Hematopoietic multipotent progenitor cell treated with erythropoietin and hydrocortisone succinate and interleukin-3 and kit ligand, for 15 days (in vitro differentiated cells): ENCODE measurements at places on chromosomes 2 and 18.
A peak's percentile ranks its signal among the peaks of the same experiment; 100 is the strongest.

GRCh38 chr2:231361701-231362554 lies 33.6 kb upstream of the B3GNT7 start:
- peak; percentile 49 for DNase-seq

DNA sequence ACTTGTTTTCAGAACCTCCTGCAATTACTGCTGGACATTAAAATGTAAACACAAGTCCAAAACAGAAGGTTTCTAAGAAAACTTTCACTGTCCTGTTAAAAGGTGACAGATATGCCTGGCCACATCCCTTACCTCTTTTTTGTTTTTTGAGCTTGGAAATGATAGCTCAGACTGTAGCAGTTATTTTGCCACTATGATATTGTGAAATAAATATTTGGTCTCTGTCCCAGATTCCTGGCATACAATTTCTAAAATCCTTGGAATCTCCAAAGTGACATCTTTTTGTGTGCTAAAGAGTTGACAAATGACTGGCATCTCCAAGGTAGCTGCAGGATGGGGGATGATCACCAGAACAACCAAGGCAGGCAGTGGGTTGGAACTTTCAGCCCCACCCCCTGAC lies 16.8 kb downstream of the TPGS2 start:
- no peak for DNase-seq

DNA sequence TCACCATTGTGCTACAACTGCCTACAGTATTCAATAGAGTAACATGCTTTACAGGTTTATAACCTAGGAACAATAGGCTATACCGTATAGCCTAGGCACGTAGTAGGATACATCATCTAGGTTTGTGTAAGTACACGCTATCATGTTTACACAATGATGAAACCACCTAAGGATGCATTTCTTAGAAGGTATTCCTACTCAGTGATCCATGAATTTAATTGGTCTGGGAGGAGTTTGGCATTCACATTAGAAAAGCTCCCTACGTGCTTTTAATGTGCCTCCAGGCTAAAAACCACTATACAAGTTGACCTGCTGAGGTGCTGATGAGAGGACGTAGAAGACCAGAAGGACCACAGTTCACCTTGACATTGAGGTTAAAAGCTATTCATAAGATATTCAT lies 154.5 kb upstream of the LRRTM1 start:
- no peak for DNase-seq

DNA sequence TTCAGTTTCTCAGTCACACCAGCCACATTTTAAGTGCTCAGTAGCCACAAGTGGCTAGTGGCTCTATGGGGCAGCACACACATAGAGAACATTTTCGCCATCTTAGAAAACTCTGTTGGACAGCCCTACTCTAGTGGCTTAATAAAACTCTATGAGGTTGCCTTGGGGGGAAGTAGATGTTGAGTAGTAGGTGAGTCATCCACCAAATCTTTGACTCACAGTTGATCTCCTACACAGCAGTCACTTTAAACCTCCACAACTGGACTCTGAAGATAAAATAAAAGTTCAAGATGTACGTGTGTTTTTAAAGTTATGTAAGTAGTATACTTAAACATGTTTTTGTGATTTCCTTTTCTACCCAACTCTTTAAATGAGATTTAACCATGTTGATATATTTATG lies 379.0 kb downstream of the SETBP1 start:
- DNase-seq: no peak

DNA sequence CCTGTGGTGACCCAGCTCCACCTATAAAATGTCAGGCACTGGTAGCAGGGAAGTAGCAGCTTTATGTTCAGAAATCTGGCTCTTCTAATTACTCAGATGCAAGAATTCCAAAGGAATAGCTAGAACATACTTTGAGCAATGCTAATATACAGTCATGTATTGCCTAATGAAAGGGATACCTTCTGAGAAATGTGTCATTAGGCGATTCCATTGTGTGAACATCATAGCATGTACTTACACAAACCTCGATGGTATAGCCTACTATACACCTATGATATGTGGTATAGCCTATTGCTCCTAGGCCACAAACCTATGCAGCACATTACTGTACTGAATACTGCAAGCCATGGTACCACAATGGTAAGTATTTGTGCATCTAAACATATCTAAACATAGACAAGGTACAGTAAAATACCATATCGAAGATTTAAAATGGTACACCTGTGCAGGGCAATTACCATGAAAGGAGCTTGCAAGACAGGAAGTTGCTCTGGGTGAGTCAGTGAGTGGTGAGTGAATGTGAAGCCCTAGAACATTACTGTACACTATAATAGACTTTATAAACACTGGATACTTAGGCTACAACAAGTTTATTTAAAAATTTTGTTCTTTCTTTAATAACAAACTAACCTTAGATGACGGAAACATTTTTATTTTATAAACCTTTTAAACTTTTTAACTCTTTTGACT lies 50.3 kb upstream of the ETAA1 start:
- DNase-seq: no peak
